ENCODE measurements at places on chromosomes 12 and 14.

DNA sequence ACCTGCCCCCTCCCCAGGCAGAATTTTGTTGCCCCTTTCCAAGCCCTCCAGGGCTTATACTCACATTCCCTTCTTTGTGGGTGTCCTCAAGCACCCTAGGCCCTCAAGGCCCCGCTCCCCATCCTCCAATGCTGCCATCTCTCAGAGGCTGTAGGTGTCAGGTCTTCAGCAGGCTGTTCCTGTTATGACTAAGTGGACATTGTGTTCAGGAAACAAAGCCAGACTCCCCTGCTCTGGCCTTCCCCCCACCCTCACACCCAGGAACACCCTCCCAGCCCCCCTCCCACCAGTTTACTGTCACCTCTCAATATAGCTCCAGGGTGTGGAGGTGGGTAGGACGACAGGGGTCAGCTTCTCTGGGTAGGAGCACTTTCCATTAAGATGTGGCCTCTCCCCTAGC lies 1.4 kb upstream of the MYH6 start:
- DNase-seq = no peak

- no peak for DNase-seq
Observed at GRCh38 chr12:41983394-41983793, 161.3 kb downstream of the GXYLT1 start.

DNA sequence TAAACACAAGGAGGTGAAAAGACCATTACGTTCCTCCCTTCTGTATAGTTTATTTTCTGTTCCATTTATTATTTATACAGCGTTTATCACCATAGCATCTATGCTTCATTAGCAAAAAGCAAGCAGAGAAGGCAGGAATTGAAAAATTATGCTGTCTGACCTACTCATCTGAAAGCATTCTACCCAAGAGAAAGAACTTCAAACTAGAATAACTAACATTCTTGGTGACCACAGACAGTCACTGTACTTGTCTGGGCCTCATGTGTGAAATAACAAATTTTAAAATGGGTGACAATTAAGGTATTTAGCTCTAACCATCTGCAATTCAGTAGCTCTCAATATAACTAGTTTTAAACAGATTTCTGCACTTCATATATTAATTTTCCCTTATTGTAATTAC lies 29.3 kb upstream of the PDE3A start:
- no peak for DNase-seq

DNA sequence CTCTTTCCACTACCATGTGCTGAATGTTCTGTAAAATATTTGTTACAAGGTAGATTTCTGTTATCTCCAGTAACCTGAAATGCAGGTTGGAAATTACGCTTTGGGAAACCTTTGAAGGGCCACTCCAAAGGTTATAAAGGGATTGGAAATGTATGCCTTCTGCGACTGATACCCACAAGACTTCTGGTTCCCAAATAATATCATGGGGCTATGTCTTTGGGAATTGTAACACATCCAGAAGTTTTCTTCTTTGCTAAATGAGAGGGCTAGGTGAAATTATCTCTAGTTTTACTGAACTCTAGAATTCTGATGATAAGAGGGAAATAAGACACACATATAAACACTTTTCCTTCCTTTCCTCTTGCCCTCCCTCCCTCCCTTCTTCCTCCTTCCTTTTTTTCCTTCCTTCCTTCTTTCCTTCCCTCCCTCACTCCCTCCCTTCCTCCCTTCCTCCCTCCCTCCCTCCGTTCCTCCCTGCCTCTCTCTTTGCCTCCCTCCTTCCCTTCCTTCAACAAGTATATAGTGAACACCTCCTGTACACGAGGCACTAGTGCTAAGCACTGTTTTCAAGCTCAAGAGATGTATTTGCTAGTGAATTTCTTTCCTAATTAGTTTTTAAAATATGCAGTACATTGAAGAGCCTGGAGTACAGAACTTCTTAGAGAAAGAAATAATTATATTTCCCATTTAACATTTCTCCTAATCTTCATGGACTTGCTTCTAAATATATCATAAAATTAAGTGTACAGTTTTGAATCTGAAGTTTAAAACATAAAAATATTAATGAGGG lies 10.1 kb downstream of the HMGA2 start:
- DNase-seq = no peak

- DNase-seq = no peak
Observed at GRCh38 chr12:3980504-3981272, 107.5 kb upstream of the PARP11 start.

GRCh38 chr12:114671443-114672411 lies 12.2 kb downstream of the TBX3 start:
- no peak for DNase-seq

DNA sequence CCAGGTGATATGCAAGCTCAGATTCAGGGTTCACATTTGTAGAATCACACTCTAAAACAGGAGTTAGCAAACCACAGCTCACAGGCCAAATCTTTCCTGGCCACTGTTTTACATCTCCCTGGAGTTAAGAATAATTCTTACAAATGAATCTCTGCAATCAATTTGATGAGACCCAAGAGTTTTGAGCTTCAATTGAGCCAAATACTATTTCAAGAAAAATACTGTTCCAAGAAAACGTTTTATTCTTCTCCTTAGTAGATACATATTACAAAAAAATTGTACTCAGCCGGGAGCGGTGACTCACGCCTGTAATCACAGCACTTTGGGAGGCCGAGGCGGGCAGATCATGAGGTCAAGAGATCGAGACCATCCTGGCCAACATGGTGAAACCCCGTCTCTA lies 2.5 kb downstream of the PTGDR start:
- no peak for DNase-seq

DNA sequence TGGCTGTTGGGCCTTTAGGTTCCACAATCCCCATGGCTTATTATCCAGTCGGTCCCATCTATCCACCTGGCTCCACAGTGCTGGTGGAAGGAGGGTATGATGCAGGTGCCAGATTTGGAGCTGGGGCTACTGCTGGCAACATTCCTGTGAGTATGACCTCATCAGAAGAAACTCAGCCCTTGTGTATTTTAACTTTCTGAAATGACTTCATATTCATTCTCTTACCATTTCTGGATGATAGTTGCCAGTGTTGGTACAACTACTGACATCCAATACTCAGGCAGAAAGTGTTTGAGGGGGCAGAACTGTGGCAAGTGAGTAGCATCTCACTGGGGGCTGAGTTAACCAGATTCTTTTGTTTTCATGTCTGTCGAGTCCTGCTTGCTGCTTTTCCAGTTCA lies 2.3 kb downstream of the DAZAP2 start:
- no peak for DNase-seq

GRCh38 chr14:32430326-32430725 lies 101.2 kb downstream of the AKAP6 start:
- DNase-seq = no peak
